Kasumi-1 (cell line): ENCODE measurements at places on chromosomes 2 and 18.

DNA sequence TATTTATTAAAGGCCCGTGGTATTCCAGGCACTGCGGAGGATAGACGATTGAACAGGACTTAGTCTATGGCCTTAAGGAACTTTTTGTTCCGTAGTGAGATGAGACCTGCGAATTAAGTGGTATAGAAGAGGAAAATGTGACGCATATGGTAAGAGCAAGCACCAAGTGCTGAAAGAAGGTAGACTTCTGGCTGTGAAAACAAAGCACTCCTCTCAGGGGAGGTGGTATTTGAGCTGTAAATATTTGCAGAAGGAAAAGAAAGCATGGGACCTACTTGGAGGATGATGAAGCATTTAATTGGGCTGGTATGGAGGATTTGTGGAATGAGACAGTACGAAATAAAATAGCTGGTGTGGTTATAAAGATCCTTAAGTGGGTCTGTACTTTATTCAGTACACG lies 62.5 kb downstream of the GPR39 start:
- no peak for DNase-seq

GRCh38 chr2:191202881-191203397 lies 42.3 kb upstream of the MYO1B start:
- no peak for DNase-seq

- no peak for DNase-seq
Observed at GRCh38 chr2:10924859-10925258, 13.1 kb downstream of the KCNF1 start.

DNA sequence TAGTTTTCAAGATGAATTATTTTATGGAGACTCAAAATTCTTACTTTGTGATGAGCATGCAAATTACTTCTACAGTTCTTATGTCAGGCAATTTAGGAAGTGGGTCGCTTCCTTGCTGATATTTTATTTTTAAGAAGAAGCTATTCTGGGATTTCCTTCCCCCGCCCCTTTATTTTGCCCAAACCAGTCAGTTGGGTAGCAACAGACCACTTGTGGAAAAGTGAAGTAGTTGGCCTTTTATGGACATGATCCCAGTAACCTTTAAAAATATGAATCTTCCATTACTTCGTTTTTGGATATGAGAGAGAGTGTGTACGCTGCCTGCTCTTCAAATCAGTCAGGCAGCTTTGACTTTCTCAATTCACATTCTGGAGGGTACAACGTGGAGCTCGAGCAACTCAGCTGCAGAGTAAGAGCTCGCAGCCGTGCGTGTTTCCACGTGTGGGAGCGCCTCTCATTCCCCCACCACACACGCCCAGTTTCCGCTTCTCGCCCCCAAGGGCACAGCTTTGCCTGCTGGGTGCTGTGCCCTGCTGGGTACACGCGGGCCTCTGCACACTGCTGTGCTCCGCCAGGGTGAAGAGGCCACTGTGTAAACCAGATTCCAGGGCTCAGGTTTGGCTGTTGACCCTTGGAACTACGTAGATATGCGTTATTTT lies 92.6 kb downstream of the ITGB1BP1 start:
- peak; percentile 61 for DNase-seq

DNA sequence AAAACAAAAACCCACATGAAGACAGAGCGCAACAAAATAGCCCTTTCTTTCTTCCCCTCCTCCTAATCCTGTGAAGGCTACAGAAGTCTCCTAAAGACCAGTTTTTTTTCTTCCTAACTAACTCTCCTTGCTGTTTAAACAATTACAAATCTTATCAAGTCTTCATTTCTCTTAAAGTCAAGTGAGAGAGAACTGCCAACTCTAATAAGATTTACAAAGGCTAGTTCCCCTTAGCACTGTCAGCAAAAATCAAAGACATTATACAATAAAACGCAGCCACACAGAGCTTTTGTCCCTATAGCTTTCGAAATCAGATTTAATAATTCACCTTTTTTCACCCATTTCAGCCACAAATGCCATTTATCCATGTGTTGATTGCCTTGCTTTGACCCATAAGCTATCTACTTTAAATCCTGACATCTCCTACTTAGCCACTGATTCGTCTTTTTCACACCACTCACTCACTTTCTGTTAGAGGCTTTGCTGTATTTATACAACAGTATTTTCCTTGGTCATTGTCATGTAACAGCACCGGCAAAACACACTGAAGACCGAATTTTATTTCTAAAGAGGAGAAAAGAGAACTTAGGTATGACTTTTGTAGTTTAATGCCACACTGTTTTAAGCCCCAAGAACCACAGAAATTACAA lies 5.9 kb downstream of the NRXN1 start:
- DNase-seq, result no peak

- no peak for DNase-seq
Observed at GRCh38 chr2:230162981-230163380, 56.8 kb downstream of the SP110 start.

DNA sequence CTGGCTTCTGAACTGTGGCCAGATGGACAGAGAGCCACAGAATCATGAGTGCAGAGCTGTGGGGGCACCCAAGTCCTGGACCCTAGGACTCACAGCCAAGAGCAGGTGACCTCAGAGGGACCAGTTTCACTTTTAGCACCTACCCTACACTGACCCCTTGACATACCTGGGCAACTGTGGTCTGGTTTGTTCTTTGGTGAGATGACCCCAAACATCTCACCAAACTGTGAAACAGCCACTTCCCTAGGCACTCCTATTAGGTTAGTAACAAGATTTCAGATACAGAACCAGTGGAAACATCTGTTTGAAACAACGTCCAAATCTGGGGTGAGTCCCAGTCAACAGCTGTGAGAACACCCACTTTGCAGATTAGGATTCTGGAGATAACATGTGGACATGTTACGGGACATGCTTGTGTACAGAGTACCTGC lies 1.9 kb upstream of the ZFP36L2 start:
- DNase-seq, result no peak

DNA sequence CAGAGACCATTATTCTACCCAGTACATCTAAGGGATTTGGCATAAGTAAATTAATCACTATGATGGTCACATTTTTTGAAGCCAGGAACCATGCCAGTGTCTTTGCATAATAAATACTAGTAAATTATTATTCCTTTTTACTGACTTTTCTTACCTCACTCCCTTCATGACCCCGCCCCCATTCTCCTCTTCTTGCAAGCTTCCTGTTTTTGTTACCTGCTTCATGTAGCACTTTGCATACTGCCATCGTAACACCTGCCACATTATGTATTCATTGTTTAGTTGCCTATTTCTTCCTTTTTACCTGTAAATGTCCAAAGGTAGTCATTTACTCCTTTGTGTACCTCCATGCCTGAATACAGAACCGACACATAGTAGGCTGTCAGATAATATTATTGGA lies 309.5 kb downstream of the KIAA1328 start:
- DNase-seq, result no peak

- DNase-seq, result no peak
Observed at GRCh38 chr2:217790681-217791392, 212.0 kb downstream of the TNS1 start.

- DNase-seq, result no peak
Observed at GRCh38 chr2:67213677-67214402, 183.3 kb upstream of the ETAA1 start.

GRCh38 chr18:57869221-57869620 lies 66.1 kb upstream of the ATP8B1 start:
- DNase-seq, result no peak

- DNase-seq, result no peak
Observed at GRCh38 chr18:63892566-63892965, 5.1 kb downstream of the SERPINB2 start.

DNA sequence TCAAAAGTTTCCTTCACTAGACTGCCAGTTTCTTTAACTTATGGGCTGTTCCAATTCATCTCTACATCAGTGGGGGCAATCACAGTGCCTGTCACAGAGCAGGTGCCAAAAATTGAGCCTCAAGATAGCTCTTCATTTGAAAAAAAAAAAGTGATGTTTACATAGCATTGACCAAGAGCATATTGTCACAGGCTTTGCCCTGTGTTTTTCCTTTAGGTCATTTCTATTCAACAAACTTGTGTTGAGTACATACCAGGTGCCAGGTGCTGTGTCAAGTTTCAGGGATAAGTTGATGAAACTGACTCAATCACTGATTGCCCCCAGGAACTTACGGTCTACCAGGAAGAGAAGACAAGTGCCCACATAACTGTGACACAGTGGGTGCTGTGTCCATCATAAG lies 22.2 kb upstream of the NT5C1B start:
- no peak for DNase-seq
